ENCODE measurements at places on chromosomes 5 and 9.

- DNase-seq: no peak
Observed at GRCh38 chr5:163562071-163562470, 56.7 kb downstream of the MAT2B start.

DNA sequence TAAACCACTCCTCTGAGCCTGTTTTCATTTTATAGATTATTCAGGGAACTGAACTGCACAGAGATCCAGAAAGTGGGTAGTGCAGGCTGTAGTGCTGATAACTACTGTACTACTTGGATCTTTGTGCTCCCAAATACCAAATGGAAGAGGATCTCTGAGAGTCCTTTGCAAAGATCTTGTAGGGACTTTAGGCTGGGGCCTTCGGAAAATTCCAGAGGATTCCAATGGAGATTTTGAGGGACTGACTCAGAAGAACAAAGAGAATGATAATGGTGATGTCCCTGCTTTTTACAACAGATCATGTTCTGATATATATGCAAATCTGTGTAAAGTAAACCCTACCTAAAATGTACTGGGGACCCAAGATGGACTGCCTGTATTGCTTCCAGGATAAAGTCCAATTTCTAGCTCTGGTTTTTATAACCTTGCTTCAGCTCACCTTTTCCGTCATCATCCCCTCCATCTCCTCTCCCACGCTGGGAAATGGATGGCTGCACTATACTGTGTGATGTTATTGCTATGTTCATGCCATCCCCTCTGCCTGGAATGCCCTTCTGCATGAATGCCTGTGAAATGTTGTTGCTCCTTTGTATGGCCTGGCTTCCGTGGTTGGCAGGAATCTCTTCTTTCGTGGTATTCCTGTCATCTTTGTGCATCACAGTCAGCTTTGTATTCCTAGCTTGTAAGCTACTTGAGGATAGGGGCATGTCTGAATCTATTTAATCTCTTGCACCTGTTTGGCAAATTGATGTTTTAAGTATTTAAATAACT, 9.7 kb upstream of the PSMD5 start:
- no peak for DNase-seq

DNA sequence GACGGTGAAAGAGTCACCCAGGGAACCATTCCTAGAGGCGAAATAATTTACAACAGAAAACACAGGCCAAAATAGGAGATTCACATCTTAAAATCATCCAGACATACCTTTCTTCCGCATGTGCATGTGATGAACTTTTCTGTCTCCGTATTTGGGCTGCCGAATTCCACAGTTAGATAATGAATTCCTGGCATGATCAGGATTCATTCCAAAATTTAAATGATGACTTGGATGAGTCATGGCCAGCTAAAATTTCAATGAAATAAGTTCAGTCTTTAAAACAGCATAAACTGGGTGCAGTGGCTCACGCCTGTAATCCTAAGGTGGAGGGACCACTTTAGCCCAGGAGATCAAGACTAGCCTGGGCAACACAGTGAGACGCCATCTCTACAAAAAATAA, 82.7 kb downstream of the DROSHA start:
- DNase-seq: no peak

DNA sequence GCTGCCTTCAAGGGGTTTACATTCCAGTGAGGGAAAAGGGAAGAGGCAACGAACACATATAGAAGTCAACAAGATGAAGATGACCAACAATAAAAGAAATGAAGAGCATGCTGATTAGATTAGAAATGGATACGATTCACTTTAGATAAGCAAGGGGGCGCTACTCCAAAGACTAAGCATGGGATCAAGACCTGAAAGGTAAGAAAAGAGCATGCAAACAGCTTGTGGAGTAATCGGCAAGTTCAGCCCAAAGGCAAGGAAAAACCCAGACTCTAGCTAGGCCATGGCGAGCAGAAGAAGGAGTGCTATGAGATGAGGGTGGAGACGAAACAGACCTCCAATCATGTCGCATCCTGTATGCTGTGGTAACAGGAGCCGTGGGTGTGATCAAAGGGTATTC, 124.4 kb downstream of the FANCC start:
- DNase-seq: no peak

DNA sequence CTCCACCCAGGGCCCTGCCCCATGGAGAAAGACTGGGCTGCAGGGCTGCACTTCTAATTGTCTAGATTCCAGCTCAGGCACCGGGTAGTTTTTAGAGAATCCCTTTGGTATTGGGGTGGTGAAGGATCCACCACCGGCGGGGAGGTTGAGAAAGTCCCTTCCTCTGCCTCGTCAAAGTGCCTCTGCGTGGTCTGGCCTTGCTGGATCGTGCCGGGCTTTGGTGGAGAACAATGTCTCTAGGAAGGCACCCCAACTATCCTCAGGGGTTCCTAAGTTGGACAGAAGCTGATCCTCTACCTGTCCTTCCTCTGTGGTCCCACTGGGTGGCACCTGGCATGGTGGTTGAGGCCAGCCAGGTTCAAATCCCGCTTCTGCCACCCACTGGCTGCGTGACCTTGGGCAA, 7.3 kb upstream of the AMBP start:
- no peak for DNase-seq

GRCh38 chr9:15469862-15470261, 40.9 kb downstream of the PSIP1 start:
- no peak for DNase-seq

DNA sequence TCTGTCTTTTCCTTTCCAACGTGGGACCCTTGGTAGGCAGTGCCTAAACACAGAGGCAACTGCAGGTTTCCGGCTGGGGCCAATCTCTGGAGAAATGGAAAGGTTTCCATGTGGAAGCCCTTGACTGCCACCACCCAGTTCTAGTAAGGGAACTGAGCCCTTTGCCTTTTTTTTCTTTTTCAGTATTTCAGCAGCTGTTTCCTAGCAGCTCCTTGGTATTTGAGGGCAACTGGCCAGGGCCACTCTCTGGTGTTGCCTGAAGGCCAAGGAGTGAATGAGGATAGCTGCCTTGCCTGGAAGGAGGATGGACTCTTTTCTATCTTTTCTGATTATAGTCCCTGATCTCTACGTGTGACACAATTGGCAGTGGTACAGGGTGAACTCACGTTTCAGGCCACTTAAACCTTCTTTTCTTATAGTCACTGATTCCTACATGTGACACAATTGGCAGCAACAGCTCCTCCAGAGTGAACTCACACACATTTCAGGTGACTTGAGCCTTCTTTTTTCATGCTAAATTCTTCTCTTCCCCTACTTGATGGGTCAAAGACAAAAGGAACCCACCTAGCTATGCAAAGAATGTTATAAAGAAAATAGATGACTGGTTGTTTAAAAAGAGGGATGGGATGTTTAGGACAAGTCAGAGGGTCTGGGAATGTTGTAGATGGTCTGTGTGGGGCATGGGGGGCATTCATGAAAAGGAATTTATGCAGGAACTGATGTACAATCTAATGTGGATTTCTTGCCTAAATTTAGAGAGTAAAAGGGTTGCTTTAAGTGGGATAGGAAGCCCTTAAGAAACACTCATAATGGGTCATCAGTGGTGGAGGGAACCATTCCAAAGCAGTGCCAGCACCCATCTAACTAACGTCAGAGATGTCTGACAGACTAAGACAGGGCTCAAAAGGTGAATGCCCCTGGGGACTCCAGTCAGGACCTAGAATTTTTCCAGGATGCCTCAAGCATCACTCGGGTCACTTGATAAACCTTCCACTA, 190.1 kb downstream of the TMEM232 start:
- DNase-seq: no peak

GRCh38 chr5:160675988-160676387, 176.0 kb downstream of the ATP10B start:
- DNase-seq: no peak

DNA sequence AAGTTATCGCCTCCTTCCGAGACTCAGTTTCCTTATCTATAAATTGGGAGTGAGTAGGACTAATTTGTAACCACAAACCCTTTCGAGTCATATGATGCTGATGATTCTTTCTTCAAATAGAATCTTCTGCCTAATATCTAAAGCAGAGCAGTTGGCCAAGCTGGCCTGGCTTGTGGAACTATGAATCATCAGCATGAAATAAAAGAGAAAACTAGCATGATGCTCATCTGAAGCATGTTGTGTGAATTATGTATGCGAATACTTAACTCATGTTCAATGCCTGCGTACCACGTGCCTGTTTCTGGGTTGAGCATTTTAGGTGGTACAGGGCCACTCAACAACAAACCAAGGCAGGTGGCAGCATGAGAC, 15.0 kb upstream of the ORM1 start:
- no peak for DNase-seq

- DNase-seq: no peak
Observed at GRCh38 chr5:132901036-132901435, 27.6 kb downstream of the LEAP2 start.

Data from dorsolateral prefrontal cortex (tissue), 122 donors.